Smooth muscle cell of trachea (primary cell): ENCODE measurements at places on chromosomes 4 and X. TPM values are rescaled to one million over a fixed set of nuclear protein-coding genes. Genes with fewer than 3 reads are reported as not detected.

MAGIX gene
- 2.8 and 5.5 TPM in 2 replicates for total RNA-seq

MUC7 gene
- not detected in 2 replicates for total RNA-seq

IL1RAPL1 gene
- 1.2 and 1.9 TPM in 2 replicates for total RNA-seq

DMP1 gene
- not detected in 2 replicates for total RNA-seq

FOXR2 gene
- total RNA-seq = not detected in 2 replicates
